ENCODE measurements at places on chromosomes 16 and 17. TPM values are rescaled to one million over a fixed set of nuclear protein-coding genes. Genes with fewer than 3 reads are reported as not detected.

The RDM1 gene
- not detected for total RNA-seq

The QRICH2 gene
- total RNA-seq = 1.8 TPM

The HAS3 gene
- total RNA-seq = 0.81 TPM

The CHMP6 gene
- 17.4 TPM for total RNA-seq

The TMIGD1 gene
- total RNA-seq = not detected

The TP53TG3C gene
- total RNA-seq = not detected

The TMC6 gene
- 1.2 TPM for total RNA-seq

The VASN gene
- total RNA-seq = 130 TPM

The IQCK gene
- 22.3 TPM for total RNA-seq

The SULT1A1 gene
- total RNA-seq = 24.9 TPM

The EME2 gene
- total RNA-seq = 8.4 TPM

The MT1G gene
- not detected for total RNA-seq

The PPY gene
- total RNA-seq = not detected

The NUDT7 gene
- 9.2 TPM for total RNA-seq

The PRCD gene
- total RNA-seq = 4.2 TPM

The OR1G1 gene
- total RNA-seq = not detected

The ST6GALNAC2 gene
- not detected for total RNA-seq

The TEDC2 gene
- total RNA-seq = 11.7 TPM

The CACNG3 gene
- total RNA-seq = not detected

The PIRT gene
- not detected for total RNA-seq

The ANKRD40CL gene
- not detected for total RNA-seq

The SMTNL2 gene
- not detected for total RNA-seq

The TEKT1 gene
- total RNA-seq = not detected

The OTOP2 gene
- not detected for total RNA-seq

The ZNF785 gene
- total RNA-seq = 8.3 TPM

The DNAI2 gene
- total RNA-seq = not detected

The CHMP1A gene
- 80.0 TPM for total RNA-seq

The GNGT2 gene
- 0.45 TPM for total RNA-seq

The KRT222 gene
- not detected for total RNA-seq

The ADAP2 gene
- 0.90 TPM for total RNA-seq

The MYOCD gene
- total RNA-seq = 0.16 TPM

The TNFRSF13B gene
- not detected for total RNA-seq

The SERPINF2 gene
- 0.18 TPM for total RNA-seq

The WDR45B gene
- 32.0 TPM for total RNA-seq
